Caudate nucleus (tissue), 63 donors: ENCODE measurements at places on chromosomes 3 and 15.

DNA sequence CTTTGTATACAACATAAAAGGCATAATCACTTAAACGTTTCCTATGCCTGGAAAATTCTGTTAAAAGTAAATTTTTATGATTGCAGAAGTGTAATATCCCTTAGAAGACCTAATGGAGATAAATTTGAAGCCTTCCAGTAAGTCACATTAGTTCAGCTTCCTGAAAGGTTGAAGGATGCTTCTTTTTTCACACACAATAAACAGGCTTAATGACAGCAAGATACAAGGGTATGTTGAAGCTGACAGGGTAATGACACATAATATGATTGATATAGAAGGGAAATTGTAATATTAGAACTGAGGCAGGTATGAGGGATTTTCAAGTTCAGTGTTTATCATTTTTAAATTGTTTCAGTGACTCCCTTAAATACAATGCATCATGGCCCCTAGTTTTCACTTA is 161.8 kb upstream of the NAALADL2 start:
- no peak for DNase-seq

DNA sequence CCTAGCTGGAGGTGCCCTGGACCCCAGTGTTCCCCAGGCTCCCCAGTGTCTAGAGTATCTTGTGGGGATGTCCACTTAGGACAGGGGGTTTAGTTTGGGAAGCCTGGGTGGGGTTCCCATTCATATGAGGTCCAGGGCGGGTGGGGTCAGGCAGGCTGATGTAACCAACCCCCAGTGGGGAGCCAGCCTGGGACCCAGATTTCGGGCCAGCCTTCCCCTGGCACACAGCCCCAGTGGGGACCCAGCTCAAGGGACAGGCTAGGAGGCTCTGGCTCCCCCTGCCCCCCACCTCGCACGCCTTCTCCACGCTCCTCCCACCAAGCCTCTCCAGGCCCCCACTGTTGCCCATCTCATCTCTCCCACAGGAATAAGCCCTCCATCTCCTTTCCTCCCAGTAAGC is 323.5 kb downstream of the UACA start:
- no peak for DNase-seq

DNA sequence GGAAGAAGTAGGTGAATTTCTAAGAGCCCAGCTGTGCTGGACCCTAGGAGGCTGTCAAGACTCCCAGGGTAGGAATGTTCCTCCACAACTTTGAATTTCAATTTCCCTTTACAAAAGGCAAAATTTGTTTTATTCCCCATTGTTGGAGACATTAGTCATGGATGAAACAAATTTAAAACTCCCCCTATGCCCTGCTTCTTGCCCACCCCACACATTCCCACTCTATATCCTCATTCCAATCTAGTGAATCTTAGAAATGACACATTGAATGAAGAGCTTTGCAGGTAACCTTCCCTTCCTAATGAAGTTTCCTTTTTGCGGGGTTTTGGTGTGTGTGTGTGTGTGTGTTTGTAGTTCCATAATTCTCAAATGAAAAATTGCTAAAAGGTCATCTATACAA is 72.6 kb downstream of the CCNL1 start:
- DNase-seq: no peak

GRCh38 chr3:46684891-46685290 is 8.6 kb downstream of the ALS2CL start:
- DNase-seq: no peak
